ENCODE measurements at places on chromosomes 2 and 18.

- H3K4me1 ChIP-seq, result peaks cover 21% of the 10 kb centered on the region
- no peak overlapping the region for H3K4me3 ChIP-seq
- no peak overlapping the region for H3K27ac ChIP-seq
- DNase-seq, result no peak
Observed at GRCh38 chr18:6256521-6256920, 158.2 kb downstream of the L3MBTL4 start.

DNA sequence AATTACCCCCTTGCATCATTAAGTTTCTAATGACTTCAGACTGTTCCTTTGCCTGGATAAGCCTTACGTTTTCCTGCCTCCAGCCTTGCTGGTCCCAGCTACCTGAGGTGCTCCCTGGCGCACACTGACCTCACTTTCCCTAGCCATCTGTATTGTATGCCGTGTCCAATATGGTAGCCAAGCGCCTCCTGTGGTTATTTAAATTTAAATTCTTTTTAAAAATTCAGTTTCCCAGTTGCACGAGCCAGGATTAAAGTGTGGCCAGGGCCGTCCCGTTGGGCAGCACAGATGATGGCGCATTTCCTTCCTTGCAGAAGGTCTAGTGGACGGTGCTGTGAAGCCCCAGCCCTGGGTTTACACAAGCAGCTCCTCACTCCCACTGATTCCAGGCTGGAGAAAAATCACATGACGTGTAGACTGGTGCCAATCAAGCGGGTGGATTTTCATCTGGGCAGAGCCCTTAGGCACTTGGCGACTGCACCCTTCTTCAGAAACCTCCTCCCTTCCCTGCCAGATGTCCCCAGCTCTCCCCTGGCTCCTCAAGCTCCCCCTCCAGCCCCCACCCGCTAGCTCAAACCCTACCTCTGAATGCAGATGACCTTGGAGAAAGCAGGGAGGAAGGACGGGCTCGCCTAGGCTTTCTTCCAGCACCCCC lies 33.9 kb downstream of the ACKR3 start:
- H3K27me3 ChIP-seq, result no peaks in the 10 kb centered on the region
- no peaks in the 10 kb centered on the region for H3K36me3 ChIP-seq
- no peak for DNase-seq
- no peak overlapping the region for H3K4me3 ChIP-seq
- peaks cover 6% of the 10 kb centered on the region for H3K4me1 ChIP-seq
- no peak overlapping the region for H3K27ac ChIP-seq

GRCh38 chr18:40415821-40416220 lies 1539.2 kb upstream of the PIK3C3 start:
- H3K36me3 ChIP-seq, result no peaks in the 10 kb centered on the region
- no peak overlapping the region for H3K27ac ChIP-seq
- H3K4me1 ChIP-seq, result no peaks in the 10 kb centered on the region
- no peaks in the 10 kb centered on the region for H3K27me3 ChIP-seq

GRCh38 chr2:74953796-74954499 lies 4.5 kb upstream of the POLE4 start:
- no peaks in the 10 kb centered on the region for H3K4me1 ChIP-seq
- H3K36me3 ChIP-seq, result peaks cover 8% of the 10 kb centered on the region
- DNase-seq, result no peak
- H3K27ac ChIP-seq, result no peak overlapping the region
- H3K4me3 ChIP-seq, result no peak overlapping the region

- no peak overlapping the region for H3K27ac ChIP-seq
- no peak overlapping the region for H3K4me3 ChIP-seq
- no peaks in the 10 kb centered on the region for H3K36me3 ChIP-seq
- DNase-seq, result no peak
- H3K27me3 ChIP-seq, result no peaks in the 10 kb centered on the region
Observed at GRCh38 chr2:100039291-100039980, 103.0 kb downstream of the AFF3 start.
